ENCODE measurements at places on chromosomes 7 and 10.

DNA sequence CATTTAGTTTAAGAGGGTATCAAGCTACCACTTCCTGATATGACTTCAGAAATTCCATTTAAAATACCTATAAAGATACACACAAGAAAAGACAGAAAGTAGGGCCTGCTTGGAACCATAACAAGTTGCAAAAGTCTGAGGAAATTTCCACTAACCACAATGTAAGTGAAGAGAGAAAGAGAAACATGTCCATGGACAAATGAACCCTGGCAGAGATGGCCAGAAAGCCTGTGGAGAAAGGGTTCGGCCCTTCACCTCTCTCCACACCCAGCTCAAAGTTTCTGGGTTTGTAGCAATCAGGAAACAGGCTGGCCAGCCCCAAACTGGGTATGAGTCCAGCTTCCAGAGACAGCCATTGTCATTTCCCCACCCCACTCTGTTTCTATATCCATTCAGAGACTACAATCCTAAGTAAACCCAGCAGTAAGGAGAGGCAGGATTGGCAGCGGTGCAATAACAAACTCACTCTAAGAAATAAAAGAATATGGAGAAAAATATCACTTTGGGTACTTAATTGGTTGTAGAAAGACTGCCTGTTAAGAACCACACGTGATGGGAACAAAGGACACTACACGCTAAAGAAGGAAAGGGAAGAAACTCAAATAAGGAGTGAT lies 71.1 kb downstream of the STK17A start:
- no peak for DNase-seq

DNA sequence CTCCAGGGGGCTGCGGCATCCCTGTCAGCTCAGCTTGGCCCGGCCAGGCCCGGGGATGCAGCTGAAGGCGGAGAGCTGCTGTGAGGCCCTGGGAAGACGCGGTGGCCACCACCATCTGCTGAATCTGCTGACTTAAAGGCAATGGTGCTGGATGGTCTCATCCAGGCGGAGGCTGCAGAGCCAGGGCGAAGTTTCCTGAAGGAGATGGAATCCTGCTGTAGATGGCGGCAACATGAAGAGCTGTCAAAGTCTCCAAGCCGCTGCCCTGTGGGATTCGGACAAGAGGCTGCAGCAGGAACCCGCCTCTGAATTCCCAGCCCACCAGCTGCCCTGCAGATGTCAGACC lies 200.1 kb downstream of the PTPRN2 start:
- no peak for DNase-seq

GRCh38 chr7:148754912-148755311 lies 56.2 kb downstream of the CUL1 start:
- no peak for DNase-seq

- no peak for DNase-seq
These were observed 10.4 kb upstream of the STOX1 start for GRCh38 chr10:68816796-68817412.
